ENCODE measurements at places on chromosomes 7 and 10.

DNA sequence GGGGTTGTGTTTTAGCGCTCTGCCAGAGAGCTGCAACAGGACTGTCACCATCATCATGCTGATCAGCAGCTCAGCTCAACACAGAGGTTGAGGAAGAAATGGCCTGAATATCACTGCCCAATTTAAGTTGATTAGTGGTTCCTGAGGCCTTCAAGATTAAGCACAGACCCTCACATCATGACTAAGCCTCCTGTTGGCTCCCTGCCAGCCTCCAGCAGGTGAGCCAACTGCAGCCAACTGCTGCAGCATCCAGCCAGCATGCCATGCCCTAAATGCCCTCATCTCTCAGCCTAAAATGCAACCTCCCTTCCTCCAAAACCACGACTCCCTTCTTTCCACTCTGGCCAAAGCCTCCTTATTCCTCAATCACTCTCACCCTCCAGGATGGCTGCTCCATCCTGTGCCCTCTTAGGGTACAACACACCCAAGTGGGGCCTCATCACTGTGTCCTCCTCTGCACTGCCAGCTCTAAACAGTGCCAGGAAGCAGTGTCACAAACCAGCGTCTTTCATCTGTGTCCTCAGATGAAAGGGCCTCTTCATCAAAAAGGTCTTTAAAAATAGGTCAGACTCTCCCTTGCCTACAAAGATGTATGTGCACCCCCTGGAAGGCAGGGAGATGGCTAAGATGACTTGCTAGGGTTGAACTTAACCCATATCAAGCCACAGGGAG is 259.3 kb downstream of the ZEB1 start:
- DNase-seq: no peak

GRCh38 chr7:26187380-26188205 is 13.0 kb downstream of the HNRNPA2B1 start:
- no peak for DNase-seq

DNA sequence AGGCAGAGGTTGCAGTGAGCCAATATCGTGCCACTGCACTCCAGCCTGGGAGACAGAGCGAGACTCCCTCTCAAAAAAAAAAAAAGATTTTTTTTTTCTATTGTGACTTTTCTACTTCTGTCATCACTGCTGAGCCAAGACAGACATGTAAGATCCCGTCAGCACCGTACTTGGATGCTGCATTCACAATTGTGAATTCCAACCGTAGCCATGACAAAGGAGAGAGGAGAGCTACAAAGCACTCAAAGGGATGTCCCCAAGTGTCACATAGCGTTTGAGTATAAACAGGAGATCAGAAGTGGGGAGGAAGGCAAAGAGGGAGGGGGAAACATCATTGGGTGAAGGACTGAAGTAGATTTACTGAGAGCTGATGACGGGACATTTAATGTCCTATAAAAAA is 144.2 kb downstream of the PRPF18 start:
- DNase-seq: no peak

DNA sequence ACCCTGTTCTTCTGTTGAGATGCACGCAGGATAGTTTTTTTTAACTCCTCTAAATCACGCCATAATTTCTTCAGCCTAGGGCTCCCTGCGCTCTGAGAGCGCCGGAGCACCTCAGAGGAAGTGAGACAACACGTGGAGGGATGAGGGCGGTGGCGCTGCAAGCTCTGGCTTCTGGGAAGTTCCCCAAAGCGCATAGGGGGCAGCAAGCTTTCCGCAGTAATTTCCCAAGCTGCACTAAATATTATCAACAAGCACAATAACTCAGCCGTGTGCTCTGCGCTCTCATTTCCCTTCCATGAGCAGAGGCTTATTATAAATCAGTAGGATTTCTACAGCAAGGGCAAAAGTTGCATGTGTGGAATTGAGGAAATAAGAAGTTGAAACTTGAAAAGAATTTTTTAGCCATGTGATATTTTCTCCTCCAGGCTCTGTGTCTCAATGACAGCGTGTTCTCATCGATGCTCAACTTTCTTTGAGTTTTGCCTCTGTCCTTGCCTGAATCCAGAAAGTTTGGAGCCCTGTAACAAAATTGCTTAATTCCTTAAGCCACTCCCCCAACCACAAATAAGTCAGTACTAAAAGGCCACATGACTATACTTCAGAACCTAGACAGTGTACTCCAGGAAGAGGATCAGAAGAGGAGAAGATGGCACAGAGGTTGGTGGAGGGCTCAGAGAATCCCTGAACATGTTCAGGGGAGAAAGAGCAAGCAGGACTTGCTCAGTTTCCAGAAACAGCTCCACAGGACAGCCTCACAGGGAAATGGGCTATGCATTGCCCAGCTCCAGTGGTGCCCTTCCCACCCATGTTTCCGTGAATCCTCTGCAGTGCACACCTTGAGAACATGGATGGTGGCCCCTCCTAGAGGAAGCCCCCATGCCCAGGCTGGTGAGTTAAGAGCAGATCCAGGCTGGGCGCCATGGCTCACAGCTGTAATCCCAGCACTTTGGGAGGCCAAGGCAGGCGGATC is 221.5 kb upstream of the GHITM start:
- no peak for DNase-seq

- DNase-seq: no peak
These were observed 134.6 kb upstream of the MGMT start for GRCh38 chr10:129332476-129332875.

DNA sequence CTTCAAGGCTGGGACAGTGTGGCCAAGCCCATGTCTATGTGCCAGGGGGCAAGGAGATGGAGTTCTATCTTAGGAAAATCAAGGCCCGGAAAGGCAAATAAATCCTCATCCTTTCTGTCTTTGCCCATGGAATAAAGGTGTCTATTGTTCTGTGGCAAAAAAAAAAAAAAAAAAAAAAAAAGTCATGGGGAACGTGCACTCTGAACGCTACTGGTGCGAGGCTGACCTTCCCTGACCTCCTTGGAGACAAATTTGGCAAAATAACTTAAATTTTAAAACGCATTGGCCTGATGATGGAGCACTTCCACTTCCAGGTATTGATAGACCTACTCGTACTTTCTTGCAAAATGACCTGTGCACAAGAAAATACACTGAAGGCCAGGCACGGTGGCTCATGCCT is 12.2 kb upstream of the BAG3 start:
- DNase-seq: no peak

DNA sequence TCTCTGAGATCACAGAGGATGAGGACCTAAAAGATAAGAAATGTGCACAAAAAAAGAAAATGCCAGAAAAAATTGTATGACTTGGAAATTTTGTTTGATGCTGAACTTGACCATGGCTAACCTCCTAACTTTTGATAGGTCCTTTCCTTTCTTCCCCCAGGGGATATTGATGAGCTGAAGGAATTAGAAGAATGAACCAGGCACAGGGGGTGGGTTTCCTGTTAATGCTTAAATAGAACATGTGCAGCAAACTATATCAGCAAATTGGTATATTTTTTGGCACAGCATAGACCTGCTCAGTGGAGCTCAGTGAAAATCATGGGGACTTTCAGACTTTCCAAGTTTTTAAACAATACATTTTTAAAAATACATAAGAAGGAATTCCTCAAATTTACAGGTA is 300.7 kb downstream of the HDAC9 start:
- no peak for DNase-seq

Measured in NCI-H2227 treated with DMSO at 0.1 percent for 48 hours (cell line).